Activated CD4-positive, alpha-beta T cell treated with anti-CD3 and anti-CD28 coated beads for 36 hours (primary cell): ENCODE measurements at places on chromosomes 1 and 21. TPM values are rescaled to one million over a fixed set of nuclear protein-coding genes. Genes with fewer than 3 reads are reported as not detected.

Gene LCE2A
- not detected for total RNA-seq

GRCh38 chr1:168774241-168774640, 45.2 kb upstream of the DPT start:
- DNase-seq = no peak

Gene SWT1
- 3.3 TPM for total RNA-seq

DNA sequence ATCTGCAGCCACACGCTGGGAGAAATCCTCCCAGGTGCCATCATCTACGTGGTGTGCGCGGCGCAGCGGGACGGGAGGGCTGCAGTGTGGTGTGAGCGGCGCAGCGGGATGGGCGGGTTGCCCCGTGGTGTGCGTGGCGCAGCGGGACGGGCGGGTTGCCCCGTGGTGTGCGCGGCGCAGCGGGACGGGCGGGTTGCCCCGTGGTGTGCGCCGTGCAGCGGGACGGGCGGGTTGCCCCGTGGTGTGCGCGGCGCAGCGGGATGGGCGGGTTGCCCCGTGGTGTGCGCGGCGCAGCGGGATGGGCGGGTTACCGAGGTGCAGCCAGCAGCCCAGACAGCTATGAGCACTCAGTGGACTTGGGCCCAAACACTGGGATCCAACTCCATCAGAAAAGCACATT, 4.7 kb downstream of the WRAP73 start:
- no peak for DNase-seq

GRCh38 chr1:150207281-150207971, 28.5 kb downstream of the ANP32E start:
- DNase-seq = no peak

DNA sequence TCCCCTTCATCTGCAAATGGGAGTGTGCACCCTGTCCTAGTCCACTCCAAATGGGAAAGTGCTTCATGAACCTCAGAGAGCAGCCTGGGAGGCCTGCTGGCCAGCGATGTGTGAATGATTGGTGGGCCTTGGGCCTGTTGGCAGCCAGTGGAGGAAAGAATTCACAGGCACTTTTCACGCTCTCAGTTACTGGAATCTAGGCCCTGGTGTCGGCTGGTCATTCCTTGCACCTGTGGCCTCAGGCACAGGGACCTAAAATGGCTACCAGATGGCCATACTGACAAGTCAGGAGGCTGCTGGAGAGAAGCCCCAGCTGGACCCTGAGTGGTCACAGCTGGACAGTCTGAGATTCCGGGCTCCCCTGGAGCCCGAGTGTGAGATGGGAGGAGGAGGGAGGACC, 18.4 kb upstream of the EDN2 start:
- DNase-seq = no peak

GRCh38 chr1:25810341-25811299, 9.1 kb upstream of the MTFR1L start:
- DNase-seq = peak; percentile 89

GRCh38 chr21:38376693-38377092, 119.9 kb downstream of the KCNJ15 start:
- no peak for DNase-seq

- DNase-seq = no peak
Measured at GRCh38 chr1:164560556-164560955, 1.6 kb downstream of the PBX1 start.

Gene MAP3K21
- total RNA-seq = 3.1 TPM

Gene TEDDM1
- not detected for total RNA-seq

DNA sequence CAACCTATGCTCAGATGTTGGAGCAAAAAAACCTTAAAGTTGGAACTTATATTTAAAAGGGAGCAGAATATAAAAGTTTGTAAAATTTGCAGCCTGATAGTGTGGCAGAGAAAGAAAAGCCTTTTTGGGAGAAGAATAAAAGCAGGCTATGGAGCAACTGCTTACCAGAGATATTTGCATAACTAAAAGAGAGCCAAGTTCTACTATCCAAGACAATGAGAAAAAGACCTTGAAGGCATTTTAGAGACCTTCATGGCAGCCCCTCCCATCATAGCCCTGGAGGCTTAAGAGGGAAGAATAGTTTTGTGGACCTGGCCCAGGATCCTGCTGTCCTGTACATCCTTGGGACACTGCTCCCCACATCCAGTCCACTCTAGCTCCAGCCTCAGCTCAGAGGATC, 312.5 kb upstream of the ZRANB2 start:
- DNase-seq = no peak

DNA sequence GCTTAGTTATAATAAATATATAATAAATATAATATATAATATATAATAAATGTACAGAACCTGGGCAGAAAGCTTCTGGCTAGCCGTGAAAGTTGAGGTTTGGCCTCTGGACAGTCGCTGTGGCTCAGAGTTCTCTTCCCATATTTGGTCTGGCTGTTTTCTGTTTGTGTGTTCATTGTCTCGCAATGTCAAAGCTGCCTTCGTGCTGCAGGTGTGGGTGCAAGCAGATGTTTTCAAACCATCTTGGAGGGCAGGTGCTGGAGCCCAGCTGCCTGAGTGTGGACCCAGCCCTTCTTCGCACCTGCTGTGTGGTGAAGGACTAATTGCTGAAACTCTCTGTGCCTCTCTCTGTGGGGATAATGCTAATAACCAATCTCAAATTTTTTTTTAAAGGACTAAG, 3.6 kb upstream of the CSTB start:
- no peak for DNase-seq

DNA sequence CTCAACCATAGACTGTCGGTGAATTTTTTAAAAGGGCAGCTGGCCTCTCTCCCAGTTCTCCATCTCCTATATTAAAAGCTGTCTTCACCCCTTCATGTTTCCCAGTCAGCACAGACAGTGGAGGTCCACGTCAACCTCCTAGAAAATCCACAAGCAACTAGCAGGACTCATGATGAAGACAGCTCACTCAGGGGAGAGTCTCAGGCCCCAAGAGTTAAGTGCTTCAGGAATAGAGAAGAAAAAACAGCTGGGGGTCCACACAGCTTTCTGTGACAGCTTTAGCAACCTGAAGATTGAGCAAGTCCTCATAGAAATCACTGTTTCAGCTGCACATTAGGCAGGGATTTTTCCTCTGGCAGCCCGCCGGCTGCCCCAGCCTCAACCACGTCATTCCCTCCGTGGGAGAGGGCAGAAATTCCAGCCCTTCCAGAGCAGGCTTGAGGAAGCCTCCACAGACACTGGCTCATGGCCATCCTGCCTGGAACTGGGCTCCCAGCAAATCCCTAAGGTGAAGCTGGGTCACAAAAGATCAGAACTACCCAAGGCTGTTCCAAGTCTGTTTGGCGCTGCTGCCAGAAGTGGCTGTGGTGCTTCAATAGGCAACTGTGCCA, 15.2 kb downstream of the GPR161 start:
- no peak for DNase-seq

Gene SAMSN1
- total RNA-seq = 43.5 TPM

GRCh38 chr1:40922969-40923368, 56.5 kb upstream of the CTPS1 start:
- no peak for DNase-seq

Gene MMEL1
- 1.4 TPM for total RNA-seq

DNA sequence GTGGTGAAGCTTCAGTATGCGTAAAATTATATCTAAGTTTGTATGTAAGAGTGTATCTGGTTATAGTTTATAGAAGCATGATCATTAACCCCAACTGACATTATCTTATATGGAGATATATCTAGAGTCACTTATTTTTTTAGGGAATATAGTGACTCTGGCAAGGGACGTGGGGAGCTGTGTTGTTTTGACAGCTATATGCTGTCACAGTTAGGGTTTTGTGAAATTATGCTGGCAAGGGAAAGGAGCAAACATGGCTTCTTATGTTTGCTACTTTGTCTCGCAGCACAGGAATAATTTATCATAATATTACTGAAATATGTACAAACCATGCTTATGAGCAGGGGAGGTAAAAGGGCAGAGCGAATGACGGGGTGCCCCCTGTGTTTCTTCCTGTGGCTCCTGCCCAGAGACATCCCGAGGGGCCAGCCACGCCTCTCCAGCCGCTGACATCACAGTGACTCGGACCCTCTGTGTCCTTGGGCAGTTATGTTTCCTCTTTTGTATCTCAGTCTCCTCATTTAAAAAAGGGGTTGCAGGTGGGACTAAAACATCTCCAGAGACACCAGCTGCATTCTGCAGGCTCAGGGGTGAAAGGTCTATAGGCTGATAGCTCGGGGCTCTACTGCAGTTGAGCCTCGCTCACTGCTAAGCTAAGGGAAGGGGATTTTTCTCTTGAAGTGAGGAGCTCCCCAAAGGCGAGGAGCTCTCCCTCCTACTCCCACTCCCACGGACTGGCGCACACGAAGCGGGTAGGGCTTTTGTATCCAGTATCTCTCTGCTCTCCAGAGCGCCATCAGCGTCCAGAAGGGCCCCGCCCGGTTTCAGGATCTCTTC, 14.9 kb downstream of the A3GALT2 start:
- DNase-seq = no peak

DNA sequence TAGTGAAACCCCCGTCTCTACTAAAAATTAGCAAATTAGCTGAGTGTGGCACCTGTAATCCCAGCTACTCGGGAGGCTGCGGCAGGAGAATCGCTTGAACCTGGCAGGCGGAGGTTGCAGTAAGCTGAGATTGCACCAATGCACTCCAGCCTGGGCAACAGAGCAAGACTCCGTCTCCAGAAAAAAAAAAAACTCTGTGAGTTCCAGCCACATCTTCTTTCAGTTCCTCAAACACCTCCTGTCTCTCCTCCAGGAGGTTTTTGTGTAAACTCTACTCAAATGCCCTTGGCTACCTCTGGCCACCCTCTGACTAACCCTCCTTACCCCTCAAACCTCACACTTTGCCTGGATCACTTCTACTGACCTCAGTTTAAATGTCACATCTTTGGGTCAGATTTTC, 38.1 kb downstream of the RCSD1 start:
- no peak for DNase-seq

GRCh38 chr1:18643154-18644012, 12.7 kb downstream of the PAX7 start:
- DNase-seq = no peak

Gene PTAFR
- 0.14 TPM for total RNA-seq

Gene RHD
- not detected for total RNA-seq

- no peak for DNase-seq
Measured at GRCh38 chr1:20785907-20786252, 1.2 kb downstream of the HP1BP3 start.

DNA sequence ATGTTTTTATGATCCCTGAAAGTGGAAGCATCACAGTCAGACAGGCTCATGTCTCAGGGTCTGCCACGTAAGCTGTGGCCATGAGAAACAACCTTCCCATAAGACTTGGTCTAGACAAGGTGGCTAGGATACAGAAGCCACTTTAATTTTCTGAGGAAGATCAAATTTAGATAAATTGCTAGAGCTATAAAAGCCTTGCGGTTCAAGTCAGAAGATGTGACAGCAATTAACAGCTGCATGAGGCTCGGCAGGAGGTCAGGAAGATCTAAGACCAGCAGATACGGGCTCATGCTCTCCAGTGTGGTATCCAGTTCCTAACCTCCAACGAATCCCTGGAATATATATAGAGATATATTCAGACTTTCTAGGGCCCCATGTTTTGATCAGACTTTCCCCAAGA, 577.1 kb downstream of the PLPP3 start:
- no peak for DNase-seq

GRCh38 chr1:147808025-147808424, 47.6 kb upstream of the GJA5 start:
- DNase-seq = no peak

Gene DCLRE1B
- total RNA-seq = 21.8 TPM

GRCh38 chr1:157700305-157700704, 264 bp downstream of the FCRL3 start:
- no peak for DNase-seq

GRCh38 chr1:244256086-244256676, 195.5 kb downstream of the ADSS2 start:
- no peak for DNase-seq

- no peak for DNase-seq
Measured at GRCh38 chr1:67408148-67408547, 22.1 kb downstream of the SERBP1 start.

Gene UBXN10
- 0.41 TPM for total RNA-seq

Gene KPRP
- not detected for total RNA-seq

Gene CRNN
- total RNA-seq = not detected

DNA sequence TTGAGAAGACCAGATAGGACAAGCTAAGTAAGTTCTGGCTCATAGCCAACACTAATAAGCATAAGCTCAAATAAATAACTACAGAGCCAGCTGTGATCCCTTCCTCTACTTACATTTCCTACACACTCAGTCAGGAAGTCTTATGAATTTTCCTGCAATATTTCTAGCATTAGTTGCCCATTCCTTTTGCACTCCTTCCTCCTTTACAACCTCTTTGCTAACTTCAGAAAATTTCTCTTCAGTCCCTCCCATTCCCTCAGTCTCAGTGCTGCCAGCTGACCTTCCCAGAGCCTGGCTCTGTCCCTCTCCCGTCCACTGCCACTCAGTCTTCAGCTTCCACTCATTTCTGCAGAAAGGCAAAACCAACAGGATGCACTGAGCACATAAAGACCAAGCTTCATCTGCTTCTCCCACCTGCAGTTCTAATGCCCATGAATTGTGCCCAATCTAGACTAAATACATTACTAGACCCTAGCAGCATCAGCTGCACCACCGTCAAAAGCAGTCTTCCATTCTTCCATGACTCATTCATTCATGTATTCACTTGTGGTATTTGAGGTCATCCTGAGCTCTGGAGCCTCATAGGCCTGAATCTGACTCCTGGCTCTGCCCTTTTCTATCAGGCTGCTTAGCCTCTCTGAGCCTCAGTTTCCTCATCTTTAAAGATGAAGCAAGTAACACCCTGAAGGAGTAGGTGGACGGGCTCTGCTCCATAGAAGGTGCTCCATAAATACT, 54.6 kb upstream of the SIPA1L2 start:
- no peak for DNase-seq

Gene FCGR2B
- not detected for total RNA-seq

Gene NRIP1
- total RNA-seq = 7.7 TPM

Gene SLC1A7
- not detected for total RNA-seq

Gene YTHDF2
- 98.7 TPM for total RNA-seq

Gene RAD54L
- total RNA-seq = 64.2 TPM
